Iris pigment epithelial cell (primary cell): ENCODE measurements at places on chromosomes 5 and 9.

DNA sequence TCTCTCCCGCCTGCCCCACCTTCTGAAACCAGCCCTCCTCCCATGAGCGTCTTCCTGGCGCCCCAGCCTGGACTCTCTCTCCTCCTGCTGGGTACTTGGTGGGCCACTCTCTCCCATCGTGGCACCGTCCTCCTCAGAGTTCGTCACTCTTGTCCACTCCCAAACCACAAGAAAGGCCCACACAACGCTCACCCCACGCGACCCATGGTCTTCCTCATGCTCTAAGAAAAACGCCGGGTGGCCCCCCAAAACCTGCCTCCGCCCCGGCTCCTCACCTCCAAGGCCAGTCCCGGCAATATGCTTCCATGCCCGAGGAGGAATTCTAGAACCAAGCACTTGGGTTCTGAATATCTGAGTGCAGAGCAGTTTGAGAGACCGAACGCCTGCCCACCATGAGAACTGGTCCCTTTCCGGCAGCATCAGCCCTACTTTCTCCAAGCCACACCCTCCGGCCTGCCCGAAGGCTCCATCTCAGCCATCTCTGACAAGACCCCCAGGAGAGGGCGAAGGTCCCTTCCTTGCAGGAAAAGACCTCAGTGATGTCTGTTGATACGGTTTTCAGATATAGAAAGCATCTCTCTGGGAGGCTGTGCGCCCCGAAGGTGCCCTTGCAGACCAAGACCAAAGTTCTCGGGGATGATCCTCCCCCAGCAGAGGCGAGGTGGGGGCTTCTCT lies 15.0 kb downstream of the SLC6A3 start:
- no peak for DNase-seq

DNA sequence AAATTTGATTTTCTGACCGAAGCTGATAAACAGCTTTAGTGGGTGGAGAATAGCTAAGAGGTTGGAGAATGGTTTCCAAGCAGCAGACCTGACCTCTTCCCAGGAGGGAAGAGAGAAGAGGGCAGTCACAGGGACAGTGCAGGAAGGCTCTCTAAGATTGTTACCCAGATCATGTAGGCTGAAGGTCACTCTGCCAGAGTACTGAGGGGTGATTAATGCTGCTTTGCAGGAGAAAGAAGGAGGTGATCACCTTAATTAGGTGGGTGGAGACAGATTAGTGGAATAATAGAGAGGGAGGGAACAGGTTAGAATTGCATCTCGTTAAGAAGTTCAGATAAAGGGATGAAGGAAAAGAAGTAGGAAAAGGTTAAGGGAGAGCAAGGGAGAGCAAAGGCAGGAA lies 440.5 kb downstream of the BRINP1 start:
- no peak for DNase-seq

GRCh38 chr5:75363111-75363510 lies 26.1 kb downstream of the HMGCR start:
- DNase-seq, result no peak

GRCh38 chr9:117135501-117136098 lies 279.3 kb downstream of the ASTN2 start:
- DNase-seq, result no peak

DNA sequence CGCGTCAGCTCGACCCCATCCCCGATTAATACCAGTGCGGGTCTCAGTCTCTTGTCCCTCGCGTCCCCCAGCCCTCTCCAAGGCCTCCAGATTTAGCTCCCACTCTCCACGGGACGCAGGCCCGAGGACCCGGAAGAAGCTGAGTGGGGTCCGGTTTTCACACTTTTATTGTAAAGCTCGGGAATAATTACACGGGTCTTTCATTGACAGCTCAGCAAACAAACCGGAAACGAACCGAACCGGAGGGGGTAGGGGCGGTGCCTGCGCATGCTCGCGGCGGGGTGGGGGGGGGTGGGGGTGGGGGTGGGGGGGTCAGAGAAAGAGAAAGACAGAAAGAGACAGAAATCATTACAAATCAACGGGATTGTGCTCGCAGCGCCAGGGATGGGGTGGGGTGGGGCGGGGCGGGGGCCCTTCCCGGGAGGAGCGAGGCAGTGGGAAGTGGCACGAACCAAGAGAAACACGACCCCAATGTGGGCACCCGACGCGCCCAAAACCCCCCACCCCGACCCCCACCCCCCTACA lies 27.9 kb downstream of the PCDH1 start:
- DNase-seq, result peak; percentile 44

DNA sequence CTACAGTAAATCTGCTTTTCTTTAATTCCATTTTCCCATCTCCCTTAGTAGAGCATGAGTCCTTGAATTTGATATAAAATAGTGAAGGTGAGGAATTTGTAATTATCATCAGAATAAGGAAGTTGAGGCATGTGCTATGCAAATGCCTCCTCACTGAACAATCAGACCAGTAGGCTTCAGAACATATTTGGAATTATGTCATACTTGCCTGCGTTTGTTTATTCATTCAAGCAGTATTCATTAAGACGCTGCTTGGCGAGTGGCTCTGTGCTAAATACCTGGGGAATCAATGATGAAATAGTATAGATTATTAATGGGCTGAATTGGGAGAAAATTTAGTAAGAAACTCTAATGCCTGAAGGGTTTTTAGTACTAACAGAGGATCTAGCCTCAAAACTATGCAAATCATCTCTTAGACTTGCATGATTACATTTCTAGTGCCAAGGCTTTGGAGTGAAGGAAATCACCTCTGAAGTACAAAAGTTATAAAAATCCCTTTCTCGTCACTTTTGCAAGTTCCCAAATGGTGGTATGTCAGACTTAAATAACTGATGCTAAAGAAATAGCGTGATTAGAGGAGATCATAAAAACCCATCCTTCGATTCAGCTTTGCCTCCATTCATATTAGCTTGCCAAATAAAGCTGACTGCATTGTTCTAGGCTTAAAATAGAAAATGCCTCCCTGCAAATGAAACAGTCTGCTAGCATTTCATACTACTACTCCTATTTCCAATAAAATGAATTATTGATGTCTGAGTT lies 141.7 kb downstream of the PCSK5 start:
- no peak for DNase-seq

DNA sequence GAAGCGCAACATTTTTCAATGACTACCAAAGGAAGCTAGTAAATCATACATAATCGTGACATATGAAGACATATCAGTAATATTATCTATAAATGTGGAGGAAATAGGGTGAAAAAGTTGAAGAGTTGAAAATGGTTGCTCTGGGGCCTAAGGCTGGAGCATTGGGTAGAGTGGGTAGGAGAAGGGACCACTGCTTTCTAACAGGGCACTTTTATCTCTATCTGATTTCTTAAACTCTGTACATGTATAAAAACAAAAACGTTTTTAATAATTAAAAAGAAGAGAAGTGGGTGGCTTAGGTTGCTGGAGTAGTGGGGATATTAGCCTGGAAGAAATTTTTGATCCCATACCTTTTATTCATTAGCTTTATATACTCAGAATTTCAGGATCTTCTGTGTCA lies 44.2 kb upstream of the ITGA1 start:
- no peak for DNase-seq

DNA sequence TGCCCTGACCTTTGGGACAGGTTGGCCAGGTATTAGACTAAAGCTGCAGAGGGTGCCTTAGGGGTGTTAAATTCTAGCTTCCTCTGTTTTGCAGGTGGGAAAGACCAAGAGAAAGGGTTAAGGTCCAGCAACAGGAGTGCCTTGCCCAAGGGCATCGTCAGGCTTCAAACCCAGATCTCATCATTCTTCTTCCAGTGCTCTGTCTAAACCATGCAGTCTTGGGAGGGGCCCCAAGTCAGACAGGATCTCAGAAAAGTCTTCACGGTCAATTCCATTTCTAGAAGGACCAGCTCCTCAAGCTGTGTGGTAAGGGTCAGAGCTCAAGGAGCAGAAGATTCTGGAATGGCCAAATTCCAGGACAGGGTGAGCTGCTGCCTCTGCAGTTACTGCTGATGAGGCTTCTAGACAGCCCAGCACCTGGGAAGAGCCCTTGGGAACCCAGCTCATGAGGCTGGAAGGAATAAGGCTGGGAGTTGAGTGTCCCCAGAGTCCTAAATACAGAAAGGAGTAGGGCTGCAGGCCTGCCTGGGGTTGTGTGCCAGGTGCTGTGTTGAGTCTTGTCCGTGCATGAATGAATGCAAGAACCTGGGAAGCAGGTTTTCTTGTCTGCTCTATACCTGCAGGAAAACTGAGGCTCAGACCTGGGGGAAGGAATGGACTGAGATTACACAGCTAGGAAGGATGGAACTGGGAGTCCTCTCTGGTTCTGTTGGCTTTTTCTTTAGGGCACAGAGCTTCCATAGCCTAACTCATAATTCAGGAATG lies 69.3 kb downstream of the WWC1 start:
- no peak for DNase-seq

DNA sequence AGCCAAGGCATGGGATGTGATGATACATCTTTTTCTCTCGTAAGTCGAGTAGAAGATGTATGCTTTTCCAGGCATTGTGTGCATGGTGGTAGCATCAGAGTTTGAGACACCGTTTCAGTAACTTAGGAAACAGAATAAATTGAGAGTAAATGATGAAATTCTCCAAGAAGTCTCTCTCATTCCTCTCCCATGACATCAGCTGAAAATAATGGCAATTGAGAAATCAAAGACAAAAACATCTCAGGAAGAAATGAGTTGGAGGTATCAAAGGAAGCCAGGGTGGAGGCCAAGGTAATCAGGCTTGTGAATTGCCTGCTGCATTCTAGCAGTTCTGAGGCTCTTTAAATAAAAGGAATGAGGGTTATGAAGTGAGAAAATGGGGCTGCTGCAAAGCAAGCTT lies 53.9 kb downstream of the SGCD start:
- peak; percentile 45 for DNase-seq

DNA sequence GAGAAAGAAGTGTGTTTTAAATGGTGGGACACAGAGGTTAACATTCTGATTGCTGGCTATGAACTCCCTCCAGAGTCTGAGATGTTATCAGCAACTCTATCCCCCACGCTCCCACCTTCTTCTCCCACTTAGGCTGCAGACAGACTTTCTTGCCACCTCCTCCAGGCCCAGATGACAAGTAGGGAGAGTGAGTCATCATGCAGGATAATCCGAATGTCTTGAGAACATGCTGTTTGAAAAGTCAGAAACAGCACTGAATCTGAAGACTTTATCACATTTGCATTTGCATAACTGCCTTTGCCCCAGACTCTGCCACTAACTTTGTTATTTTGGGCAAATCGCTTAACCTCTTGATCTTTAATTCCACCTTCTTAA lies 139.8 kb downstream of the ESM1 start:
- peak; percentile 84 for DNase-seq

GRCh38 chr5:138495351-138495750 lies 30.1 kb downstream of the EGR1 start:
- DNase-seq, result no peak

- DNase-seq, result no peak
Measured at GRCh38 chr9:5608298-5609225, 20.3 kb upstream of the RIC1 start.

DNA sequence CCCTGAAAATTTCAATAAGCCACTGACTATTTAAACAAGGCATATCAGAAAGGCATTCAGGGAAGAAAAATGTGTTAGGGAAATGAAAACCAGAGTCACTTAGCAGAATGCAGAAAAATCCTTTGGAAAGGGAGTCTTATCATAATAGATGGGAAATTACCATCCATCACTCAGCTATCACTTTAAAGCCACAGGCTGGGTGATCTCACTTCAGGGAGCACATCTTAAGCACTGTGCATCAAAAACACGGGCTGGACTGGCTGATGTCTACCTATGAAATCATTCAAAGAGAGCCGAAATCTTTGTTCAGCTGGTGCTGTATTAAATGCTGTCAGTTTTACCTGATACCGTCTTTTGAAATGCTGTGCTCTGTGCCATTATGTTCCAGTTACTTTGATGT lies 73.5 kb downstream of the C9orf57 start:
- no peak for DNase-seq

- DNase-seq, result no peak
Measured at GRCh38 chr5:65802820-65803219, 80.8 kb downstream of the NLN start.

DNA sequence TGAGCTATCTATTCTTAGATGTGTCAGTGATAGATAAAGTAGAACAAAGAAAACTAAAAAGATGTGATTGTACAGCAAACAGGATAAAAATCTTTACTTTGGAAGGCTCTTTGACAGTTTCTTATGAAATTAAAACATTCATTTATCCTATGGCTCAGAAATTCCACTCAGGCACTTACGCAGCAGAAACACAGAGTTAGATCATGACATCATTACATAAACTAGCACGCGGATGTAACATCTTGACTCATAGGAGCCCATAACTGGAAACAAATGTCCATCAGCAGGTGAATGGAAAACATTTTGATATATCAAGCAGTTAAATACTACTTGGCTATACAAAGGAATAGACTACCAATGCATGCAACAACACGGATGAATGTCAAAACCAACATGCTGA lies 45.3 kb downstream of the ICE1 start:
- DNase-seq, result peak; percentile 79

DNA sequence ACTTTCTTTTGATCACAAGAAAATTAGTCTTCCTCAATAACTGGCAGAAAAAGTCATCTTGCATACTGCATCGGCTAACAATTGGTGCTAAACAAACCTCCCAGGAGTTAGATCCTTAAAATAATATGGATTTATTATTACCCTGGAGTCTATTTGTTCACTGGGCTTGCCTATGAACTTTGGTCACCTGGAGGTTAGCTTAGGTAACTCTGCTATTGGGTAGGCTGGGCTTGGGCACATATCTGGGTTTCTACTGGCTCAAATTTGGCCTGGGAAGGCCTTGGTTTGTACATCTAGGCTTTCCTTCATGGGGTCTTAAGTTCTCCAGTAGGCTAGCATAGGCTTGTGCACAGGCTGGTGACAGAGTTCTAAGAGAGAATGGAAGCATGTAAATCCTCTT lies 279.9 kb downstream of the RASEF start:
- DNase-seq, result no peak

DNA sequence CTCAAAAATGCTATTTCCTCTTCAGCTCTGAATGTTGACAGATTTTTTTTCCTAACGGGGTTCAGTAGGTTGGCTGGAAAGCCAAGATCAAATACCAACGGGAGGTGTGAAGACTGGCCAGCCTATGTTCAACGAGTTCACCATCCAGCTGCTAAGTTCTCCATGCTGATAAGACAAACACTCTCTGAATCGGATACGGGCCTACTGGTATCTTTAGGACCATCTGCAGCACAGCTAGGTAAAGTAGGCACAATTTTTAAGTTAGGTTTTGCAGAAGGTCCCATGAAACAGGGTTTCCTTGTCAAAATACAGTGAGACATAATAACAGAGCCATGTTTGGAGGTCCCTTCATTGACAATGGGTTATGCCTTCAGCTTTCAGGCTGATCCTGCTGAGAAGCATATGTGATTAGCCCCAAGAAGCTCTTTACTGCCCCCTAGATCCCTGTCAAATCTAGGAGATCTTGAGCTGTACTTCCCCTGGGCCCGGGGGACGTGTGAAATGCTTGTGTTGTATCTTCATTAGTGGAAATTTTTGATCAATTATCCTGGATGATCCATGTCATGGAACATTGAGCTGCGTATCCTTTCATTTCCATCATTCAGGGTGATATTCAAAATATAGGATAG lies 60.6 kb downstream of the PGM5 start:
- no peak for DNase-seq

DNA sequence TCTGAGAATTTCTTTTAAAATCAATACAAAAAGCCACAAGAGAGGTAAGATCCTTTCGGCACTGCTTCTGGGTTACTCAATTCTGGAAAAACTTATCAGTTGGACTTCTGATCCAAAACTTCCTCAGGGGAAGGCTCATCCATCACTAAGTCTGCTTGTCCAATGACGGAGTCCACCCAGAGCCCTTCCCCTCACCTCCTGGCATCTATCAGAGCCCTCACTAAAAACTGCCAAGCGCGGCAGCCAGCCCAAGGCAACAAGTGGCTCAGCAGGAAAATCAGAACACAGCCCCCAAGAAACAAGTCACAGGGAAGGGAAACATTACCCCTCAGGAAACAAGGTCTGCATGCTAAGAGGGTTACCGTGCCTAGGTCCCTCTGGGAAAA lies 869 bp upstream of the ESM1 start:
- DNase-seq, result no peak
